Spinal cord (tissue), 10 donors: ENCODE measurements at places on chromosomes 12 and 14. TPM values are rescaled to one million over a fixed set of nuclear protein-coding genes. Genes with fewer than 3 reads are reported as not detected.
A peak's percentile ranks its signal among the peaks of the same experiment; 100 is the strongest.

CMKLR1 gene
- total RNA-seq: 7.2 TPM

PAWR gene
- 25.9 TPM for total RNA-seq

TAS2R7 gene
- 0.33 TPM for total RNA-seq

RILPL1 gene
- total RNA-seq: 4.6 TPM

DNA sequence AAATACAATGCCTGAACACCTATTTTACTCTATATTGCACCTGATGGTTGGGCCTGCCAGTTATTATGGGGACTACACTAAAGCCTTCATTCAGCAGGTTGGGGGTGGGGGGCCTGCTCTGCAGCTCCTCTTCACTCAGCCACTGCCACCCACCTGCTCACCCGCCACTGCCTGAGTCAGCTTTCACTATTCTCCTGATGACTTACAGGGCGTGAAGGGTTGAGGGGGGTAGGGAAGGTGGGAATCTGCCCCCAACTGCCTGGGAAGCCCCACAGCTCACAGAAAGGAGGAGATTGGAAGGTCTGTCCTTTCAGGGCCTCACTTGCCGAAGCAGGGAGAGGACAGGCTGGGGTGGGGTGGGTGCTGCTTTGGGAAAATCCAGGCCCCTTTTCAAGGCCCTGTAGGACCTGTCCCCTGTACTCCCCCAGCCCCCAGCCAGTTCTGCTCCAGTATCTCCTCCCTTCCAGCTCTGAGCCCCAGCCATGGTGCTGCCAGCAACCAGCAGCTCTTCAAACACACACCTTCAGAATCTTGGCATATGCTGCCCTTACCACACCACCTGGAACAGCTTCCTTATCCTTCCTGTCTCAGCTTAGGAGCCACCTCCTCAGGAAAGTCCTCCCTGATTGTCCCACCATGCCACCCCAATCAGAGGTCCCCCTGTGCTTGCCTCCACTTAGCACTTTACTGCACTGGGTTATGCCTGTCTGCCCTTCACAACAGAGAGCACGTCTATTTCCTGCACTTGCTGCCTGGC lies 33.1 kb downstream of the IRF2BPL start:
- no peak overlapping the region for H3K27ac ChIP-seq
- DNase-seq: no peak
- no peaks in the 10 kb centered on the region for H3K36me3 ChIP-seq
- H3K27me3 ChIP-seq: no peaks in the 10 kb centered on the region
- H3K4me1 ChIP-seq: peaks cover 21% of the 10 kb centered on the region

DNA sequence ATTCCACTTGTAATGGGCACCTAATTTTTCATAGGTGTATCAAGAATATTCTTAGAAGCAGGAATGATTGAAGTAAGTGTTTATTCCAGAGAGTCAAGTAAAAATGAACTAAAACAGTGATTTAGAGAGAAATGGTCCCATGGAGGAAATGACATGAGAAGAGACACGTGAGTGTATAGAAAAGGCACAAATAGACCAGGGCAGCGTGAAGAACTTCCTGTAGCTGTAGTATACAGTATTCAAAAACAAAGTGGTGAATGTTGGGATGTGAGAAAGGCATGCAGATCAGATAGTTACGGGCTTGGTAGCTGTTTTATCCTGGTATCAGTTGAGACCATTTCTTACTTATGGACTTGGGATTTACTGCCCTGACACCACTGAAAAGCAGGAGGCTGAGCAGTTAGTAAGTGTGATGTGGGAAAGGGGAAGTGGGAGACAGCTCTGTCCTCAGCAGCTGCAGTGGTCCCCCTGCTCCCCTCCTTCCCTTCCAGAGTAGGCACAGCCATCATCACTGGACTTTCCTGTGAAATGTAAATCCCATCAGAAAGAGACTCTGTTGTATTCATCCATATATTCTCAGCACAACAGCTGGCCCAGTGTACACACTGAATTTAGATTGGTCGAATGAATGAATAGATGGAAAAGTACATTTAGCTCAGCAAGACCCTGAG lies 16.8 kb upstream of the TESPA1 start:
- no peaks in the 10 kb centered on the region for H3K36me3 ChIP-seq
- DNase-seq: no peak
- no peaks in the 10 kb centered on the region for H3K4me1 ChIP-seq
- H3K27me3 ChIP-seq: no peaks in the 10 kb centered on the region

DNA sequence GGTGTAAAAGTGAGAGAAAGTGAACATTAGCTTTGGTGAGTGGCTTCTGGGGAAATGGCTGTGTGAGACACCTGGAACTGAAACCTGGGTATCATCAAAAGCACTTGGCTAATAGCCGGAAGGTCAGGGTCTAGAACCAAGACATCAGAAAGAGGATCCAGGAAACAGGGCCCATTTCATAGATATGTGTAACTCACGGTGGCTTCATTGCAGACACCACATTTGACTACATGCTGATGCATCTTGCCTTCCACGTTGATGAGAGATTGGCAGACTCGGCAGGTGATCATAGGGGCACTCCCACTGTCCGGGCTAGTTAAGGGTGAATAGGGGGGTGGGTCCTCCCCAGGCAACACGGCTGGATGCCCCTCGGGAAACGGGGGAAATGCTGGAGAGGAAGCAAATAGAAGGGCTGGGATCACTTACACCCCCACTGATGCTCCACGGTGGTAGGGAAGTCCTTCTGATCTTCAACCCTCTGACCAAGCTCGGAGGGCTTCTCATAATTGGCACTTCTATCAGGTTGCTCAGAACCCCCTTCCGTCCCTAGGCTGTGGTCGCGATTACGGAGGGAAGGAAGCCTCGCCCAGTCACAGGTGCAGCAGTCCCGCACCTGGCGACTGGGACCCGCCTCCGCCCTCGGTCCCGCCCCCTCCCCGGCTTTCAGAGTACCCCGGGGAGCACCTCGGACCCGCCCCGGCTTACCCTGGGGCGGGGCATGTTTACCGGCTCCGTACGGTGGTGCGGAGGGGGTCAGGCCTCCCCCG lies 593 bp downstream of the PIP4P1 start:
- peak overlapping the region; percentile 85 for H3K27ac ChIP-seq
- H3K4me3 ChIP-seq: peak overlapping the region; percentile 75
- DNase-seq: no peak

PKP2 gene
- 123 TPM for total RNA-seq

GRCh38 chr12:62732861-62733427 lies 202.0 kb downstream of the PPM1H start:
- no peak overlapping the region for H3K4me3 ChIP-seq
- no peaks in the 10 kb centered on the region for H3K36me3 ChIP-seq
- H3K27ac ChIP-seq: no peak overlapping the region
- no peaks in the 10 kb centered on the region for H3K27me3 ChIP-seq
- H3K4me1 ChIP-seq: no peaks in the 10 kb centered on the region
- no peak for DNase-seq

FAM90A1 gene
- not detected for total RNA-seq

DNA sequence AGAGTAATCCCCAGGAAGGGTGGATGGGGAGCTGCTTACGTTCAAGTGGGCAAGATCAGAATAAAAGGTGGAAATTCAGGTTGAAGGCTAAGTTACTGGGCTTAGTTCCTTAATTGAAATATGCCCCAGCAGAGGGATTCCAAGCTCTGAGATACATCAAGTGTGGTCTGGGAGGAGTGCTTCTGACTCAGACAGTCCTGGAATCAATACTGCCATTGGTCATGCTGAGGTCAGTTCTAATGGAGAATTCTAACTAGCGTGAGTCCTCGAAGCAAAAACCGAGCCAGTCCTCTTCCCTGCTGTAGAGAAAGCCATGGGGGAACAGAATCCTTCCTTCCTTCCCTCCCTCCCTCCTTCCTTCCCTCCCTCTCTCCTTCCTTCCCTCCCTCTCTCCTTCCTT lies 39.9 kb downstream of the NOS1 start:
- H3K27me3 ChIP-seq: peaks cover 5% of the 10 kb centered on the region
- no peak overlapping the region for H3K27ac ChIP-seq
- no peak for DNase-seq

- no peak overlapping the region for H3K4me3 ChIP-seq
- no peaks in the 10 kb centered on the region for H3K4me1 ChIP-seq
- H3K36me3 ChIP-seq: no peaks in the 10 kb centered on the region
- DNase-seq: no peak
Measured at GRCh38 chr14:86596024-86596423, 1066.1 kb downstream of the FLRT2 start.

- H3K4me3 ChIP-seq: no peak overlapping the region
- H3K36me3 ChIP-seq: peaks cover 41% of the 10 kb centered on the region
- peaks cover 17% of the 10 kb centered on the region for H3K4me1 ChIP-seq
- no peak for DNase-seq
Measured at GRCh38 chr12:57815177-57816000, 3.1 kb downstream of the AVIL start.

GRCh38 chr12:93639406-93639805 lies 37.8 kb upstream of the CRADD start:
- no peaks in the 10 kb centered on the region for H3K4me1 ChIP-seq
- H3K27me3 ChIP-seq: no peaks in the 10 kb centered on the region
- H3K36me3 ChIP-seq: no peaks in the 10 kb centered on the region
- DNase-seq: no peak
- H3K4me3 ChIP-seq: no peak overlapping the region
- no peak overlapping the region for H3K27ac ChIP-seq

C12orf60 gene
- 3.7 TPM for total RNA-seq

KRT82 gene
- total RNA-seq: not detected

- peaks cover 43% of the 10 kb centered on the region for H3K36me3 ChIP-seq
- no peak overlapping the region for H3K27ac ChIP-seq
- peaks cover 6% of the 10 kb centered on the region for H3K4me1 ChIP-seq
- H3K27me3 ChIP-seq: no peaks in the 10 kb centered on the region
- DNase-seq: no peak
Measured at GRCh38 chr12:120544691-120545090, 10.5 kb downstream of the RNF10 start.

HAL gene
- total RNA-seq: 0.33 TPM

- peak within 1 kb of the TSS; percentile 59 for H3K4me3 ChIP-seq
- H3K4me1 ChIP-seq: peaks cover 20% of the 10 kb centered on the region
- DNase-seq: no peak
- H3K36me3 ChIP-seq: no peaks in the 10 kb centered on the region
- peaks cover 25% of the 10 kb centered on the region for H3K27me3 ChIP-seq
- peak within 1 kb of the TSS; percentile 81 for H3K27ac ChIP-seq
Measured at GRCh38 chr12:12891080-12891880, at the start of gene GPRC5A. TSS of gene GPRC5A (plus strand) at chr12:12891562. CDS start at chr12:12908250, 16,688 bp downstream.

DNA sequence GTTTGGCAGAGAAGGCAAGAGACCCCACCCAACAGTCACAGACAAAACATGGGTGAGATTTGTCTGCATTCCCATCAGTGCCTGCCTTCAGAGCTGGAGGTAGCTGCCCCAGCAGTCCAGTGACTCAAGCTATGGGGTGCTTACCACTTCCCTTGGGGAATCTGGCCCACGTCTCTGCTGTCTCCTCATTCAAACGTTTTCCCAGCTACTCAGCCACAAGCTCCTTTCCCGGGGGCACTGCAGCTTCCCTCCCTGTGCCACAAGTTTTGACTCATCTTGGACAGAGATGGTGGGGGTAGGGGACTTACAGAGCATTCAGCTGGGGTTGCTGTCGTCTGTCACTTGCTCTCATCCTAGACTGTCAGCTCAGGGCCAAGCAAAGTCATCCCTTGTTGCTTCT lies 66.6 kb downstream of the FBXL14 start:
- H3K4me3 ChIP-seq: no peak overlapping the region
- peaks cover 25% of the 10 kb centered on the region for H3K27me3 ChIP-seq
- no peak for DNase-seq
- H3K27ac ChIP-seq: no peak overlapping the region

- no peak overlapping the region for H3K4me3 ChIP-seq
- peak; percentile 76 for DNase-seq
- no peaks in the 10 kb centered on the region for H3K36me3 ChIP-seq
- H3K4me1 ChIP-seq: no peaks in the 10 kb centered on the region
- no peaks in the 10 kb centered on the region for H3K27me3 ChIP-seq
- H3K27ac ChIP-seq: no peak overlapping the region
Measured at GRCh38 chr12:42892702-42893551, 303.4 kb upstream of the PRICKLE1 start.

SLC16A7 gene
- total RNA-seq: 34.8 TPM

DNA sequence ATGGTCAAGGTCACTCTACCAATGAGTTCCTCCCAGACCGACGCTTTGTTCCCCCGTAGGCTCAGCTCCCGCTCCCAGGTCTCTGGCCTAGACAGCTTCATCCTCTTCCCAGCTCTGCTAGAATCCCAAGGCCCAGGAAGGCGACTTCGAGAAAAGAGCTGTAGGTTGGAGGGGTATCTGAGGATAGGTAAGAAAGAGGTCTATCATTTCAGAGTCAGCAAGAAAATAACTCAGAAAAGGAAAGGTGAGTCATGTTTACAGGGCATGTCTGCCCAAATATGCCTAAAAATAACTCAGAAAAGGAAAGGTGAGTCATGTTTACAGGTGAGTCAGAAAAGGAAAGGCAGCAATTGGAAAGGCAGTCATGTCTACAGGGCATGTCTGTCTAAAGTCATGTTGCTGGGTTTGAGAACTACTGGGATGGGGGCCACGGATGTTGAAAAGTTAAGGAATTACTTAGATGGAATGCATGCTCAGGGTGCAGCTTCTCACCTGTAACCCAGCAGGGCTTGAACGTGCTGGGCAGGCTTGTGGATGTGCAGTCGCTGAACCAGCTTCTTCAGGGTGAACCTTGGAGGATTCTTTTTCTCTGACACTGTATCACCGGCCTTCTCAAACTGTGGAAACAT lies 12.2 kb downstream of the TEP1 start:
- H3K27me3 ChIP-seq: no peaks in the 10 kb centered on the region
- DNase-seq: no peak
- no peak overlapping the region for H3K27ac ChIP-seq
- no peaks in the 10 kb centered on the region for H3K4me1 ChIP-seq
- H3K4me3 ChIP-seq: no peak overlapping the region

DNA sequence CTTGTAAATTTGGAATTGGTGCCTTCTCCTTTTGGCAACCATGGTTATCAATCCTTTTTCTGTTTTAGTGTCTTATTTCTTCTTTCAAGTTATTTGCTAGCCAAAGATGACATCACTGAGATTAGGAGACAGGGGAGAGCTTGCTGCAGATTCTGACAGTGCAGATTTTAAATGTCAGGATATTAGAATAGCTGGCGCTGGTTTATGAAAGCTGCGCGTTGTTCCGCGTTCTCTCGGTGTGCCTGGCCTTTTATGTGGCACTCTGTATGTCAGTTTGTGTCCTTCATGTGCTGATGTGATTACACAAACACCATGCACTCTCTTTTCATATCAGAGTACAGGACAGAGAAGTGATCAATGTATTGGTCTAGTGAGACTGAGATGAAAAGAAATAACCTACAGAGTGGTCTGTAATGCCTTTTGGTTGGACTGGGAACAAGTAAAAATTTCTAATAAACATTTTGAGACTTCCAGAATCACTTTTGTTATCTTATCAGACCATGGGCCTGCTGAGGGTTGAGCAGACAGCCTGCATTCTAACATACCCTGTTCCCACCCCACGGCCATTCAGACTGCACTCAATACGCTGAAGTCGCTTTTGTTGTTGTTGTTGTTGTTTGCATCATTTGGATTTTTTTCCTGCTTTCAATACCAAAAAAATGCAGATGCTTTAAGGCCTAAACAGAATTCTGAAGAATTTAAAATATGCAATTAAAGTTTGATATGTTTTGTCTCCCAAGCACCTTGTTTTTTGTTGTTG lies 49.7 kb upstream of the TRAF3 start:
- H3K4me3 ChIP-seq: no peak overlapping the region
- H3K27ac ChIP-seq: no peak overlapping the region
- DNase-seq: no peak
- H3K27me3 ChIP-seq: no peaks in the 10 kb centered on the region

GRCh38 chr14:33335366-33335765 lies 396.7 kb downstream of the NPAS3 start:
- DNase-seq: no peak
- H3K27ac ChIP-seq: no peak overlapping the region
- H3K4me1 ChIP-seq: no peaks in the 10 kb centered on the region
- no peaks in the 10 kb centered on the region for H3K27me3 ChIP-seq

GRCh38 chr12:67483871-67484554 lies 164.5 kb upstream of the DYRK2 start:
- no peak for DNase-seq
- H3K4me3 ChIP-seq: no peak overlapping the region
- H3K4me1 ChIP-seq: peaks cover 10% of the 10 kb centered on the region

SUDS3 gene
- 59.9 TPM for total RNA-seq
